ENCODE measurements at places on chromosomes 2 and 18.

DNA sequence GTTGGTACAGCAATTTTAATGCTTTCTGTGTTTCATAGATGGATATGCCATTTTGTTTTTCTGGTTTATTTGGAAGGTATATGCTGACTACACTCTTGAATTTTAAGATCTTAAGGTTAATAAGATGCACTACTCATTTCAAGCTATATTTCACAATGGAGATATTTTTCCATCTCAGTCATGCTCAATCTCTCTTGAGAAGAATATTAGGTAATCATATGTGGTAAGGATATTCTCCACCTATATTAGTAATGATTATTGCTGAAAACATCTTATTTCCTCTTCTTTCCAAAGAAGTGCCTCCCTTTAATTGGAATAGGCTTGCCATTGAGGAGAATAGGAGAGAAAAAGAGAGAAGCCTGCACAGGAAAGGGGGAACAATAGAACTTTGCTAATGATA lies 40.1 kb downstream of the EPB41L3 start:
- no peak for DNase-seq

DNA sequence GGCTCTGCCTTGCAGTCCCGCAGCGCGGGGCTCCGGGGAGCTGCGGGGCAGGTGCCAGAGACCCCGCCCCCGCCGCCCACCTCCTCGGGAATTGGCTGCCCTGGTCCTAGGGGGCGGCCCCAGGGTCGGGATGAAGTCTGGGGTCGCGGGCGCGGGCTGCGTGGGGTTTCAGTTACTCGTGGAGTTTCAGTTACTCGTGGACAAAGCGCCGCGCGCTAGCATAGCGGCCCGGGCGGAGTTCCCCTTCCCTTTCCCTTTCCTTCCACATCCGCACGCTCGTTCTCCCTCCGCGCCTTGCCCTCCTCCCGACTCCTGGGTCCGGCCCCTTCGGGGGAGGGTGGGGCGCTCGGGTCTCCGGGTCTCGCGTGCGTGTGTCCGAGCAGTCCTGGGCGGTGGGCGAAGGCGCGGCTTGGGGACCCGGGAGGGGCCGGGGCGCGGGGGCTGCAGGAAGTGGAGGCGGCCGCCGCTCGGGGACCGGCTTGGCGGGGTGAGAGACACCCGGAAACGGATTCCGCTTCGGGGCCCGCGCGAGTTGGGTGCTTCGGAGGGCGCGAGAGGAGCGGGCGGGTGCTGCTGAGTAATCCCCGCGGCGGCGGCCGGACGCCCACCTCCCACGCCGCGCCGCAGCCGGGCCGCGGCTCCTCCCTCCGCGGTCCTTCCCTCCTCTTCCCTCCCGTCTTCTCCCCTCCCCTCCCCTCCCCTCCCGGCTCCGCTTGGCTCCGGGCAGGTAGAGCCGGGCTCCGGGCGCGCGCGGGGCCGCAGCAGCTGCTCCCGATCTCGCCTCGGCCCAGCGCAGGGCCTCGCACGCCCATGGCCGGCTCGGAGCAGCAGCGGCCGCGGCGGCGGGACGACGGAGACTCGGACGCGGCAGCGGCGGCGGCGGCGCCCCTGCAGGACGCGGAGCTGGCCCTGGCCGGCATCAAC lies at the start of gene TTC39C:
Gene TTC39C (plus strand): TSS at position 693 of the 924 bp plus-strand sequence. CDS start 118 bp downstream, at position 811.
- DNase-seq = peak; percentile 82

- no peak for DNase-seq
Observed at GRCh38 chr2:110107092-110108079, 8.2 kb downstream of the MALL start.

- DNase-seq = no peak
Observed at GRCh38 chr2:42962508-42962953, 170.1 kb upstream of the HAAO start.

DNA sequence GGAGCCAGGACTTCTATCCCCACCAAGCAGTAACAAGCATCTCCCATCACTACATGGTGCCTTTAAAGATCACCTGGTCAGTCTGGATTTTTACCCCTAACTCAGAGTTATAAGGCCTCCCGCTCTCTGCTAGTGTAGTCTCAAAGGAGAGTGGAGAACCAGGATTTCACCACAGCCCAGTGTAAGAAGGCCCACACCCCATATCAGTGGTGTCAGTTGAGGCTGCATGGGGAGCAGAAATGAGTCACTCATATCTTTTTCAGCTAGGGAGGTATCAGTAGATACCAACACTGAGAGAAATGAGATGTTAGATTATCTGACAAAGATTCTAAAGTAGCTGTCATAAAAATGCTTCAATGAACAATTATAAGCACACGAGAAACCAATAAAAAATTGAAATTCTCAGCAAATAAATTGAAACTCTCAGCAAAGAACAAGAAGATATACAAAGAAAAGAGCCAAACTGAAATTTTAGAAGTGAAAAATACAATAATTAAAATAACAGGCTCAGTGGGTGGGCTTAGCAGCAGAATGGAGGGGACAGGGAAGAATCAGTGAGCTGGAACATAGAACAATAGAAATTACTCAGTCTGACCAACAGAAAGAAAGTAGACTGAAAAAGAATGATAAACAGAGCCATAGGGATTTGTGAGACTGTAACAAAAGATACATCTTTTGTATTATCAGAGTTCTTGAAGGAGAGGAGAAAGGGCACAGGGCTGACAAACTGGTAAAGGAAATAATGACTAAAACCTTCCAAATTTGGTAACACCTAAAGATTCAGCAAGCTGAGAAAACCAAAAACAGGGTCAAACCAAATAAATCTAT lies 257.7 kb downstream of the ANAPC1 start:
- no peak for DNase-seq

GRCh38 chr2:502831-503230 lies 174.4 kb downstream of the TMEM18 start:
- DNase-seq = no peak

- DNase-seq = no peak
Observed at GRCh38 chr2:100999995-101000394, 2.1 kb upstream of the RPL31 start.

- DNase-seq = no peak
Observed at GRCh38 chr2:160124571-160124970, 62.2 kb upstream of the PLA2R1 start.

DNA sequence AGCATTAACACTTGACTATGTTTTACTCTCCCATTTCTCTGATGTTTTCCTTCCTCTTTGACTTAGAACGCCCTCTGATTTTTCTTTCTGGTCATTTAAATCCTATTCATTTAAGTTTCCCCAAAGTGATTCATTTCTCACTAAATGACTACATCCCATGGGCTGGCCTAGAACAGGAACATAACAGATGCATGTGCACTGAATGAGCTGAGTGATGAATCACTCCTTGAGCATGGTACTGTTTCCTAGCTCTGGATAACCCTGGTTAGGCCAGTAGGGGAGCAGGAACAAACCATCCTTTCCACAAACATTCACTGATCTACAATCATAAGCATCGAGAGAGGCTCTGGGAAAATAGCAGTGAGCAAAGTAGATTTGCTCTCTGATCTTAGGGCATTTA lies 221.9 kb upstream of the SETBP1 start:
- no peak for DNase-seq

DNA sequence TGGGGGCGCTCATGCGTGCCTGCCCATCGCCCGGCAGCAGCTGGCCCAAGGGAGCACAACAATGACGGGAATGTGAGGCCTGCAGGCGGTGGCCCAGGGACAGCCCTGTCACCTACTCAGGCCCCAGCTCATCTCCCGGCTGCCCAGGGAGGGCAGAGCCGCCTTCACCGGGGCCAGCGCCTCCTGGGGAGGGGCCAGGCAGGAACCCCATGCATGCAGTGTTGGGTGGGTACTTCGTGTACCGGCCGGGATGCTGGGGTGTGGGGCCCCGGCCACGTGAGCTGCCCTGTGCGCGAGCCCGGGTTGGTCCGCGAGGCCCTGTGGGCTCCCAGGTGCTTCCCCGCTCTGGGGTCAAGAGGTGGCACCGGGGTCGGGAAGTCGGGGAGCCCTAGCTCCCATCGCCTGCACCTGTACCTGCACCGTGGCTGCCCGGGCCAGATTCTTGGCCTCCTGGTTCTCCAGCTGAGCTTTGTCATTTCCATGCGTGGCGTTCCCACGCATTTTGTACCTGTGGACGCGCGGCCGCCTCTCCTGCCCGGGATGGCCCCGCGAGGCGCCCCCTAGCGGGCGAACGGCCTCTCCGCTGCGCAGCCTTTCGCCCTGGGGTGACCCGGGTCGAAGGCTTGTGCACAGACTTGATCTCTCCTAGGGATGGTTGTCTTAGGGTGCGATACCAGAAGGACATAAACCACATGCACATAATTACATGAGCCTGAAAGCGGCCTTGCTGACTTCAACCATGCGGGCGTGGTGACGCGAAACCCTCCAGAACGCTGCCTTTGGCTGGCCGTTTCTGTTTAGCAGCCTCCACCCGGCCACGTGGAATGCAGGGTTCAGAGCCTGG lies 950 bp downstream of the KLHL30 start:
- DNase-seq = peak; percentile 30

- DNase-seq = no peak
Observed at GRCh38 chr2:46872902-46873603, 42.6 kb downstream of the MCFD2 start.

GRCh38 chr2:204604061-204604460 lies 58.8 kb downstream of the PARD3B start:
- no peak for DNase-seq

DNA sequence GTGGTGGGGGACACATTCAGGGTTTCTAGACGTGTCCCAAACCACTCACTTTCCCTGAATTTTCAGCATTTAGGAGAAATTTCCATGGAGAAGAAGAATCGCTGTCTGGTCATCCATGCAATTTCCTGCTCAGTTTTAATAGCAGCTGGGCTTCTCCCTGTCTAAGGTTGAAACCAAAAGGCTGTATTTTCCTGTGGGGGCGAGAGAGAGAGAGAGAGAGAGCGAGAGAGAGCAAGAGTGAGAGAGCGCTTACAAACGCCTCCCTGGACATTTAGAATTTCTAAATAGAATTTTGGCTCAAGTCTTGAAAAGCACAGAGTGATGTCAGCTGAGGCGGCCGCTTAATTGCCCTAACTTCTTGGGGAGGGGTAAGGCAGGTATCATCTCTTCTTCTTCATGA lies 110.8 kb downstream of the SETBP1 start:
- no peak for DNase-seq

DNA sequence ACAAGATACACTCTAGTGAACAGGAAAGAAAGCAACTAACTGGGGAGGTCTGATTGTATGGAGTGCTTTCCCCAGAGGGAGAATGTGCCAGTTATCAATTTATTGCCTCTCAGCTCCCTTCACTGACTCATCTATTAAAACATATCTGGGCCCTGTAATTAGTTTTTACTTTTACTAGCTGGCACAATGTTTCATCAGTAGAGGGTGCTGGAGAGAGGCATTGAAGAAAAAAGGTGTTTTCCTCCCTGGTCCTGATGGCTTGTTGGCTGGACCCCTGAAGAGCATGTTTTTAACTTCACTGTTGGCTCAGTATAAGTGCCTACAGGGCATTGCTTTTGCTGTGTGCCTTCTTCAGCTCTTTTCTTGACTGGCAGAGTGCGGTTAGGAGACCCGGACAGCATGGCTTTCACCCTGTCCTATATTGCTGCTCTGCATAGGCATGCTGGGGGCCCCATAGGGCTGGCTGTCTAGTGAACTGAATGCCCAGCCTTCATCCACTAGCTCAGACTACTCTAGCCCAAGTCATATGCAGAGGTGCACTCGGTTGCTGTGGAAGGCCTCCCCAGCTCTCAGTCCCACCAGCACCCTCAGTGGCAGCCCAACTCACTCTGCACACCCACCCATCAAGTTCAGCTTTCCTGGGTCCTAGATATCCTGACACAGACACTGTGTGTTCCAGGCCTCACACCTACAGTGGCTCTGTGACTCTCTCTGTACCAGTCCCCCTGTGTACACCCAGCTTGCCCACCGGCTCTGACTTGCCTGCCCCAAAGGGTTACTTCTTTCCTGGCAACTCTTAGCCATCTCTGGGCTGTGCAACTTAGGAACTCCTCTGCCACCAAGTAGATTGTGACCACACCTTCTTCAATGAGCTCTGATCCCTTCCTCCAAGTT lies 62.3 kb upstream of the ACYP2 start:
- DNase-seq = peak; percentile 22

GRCh38 chr18:26863122-26863879 lies 2.2 kb downstream of the AQP4 start:
- no peak for DNase-seq

GRCh38 chr18:9447334-9447733 lies 28.0 kb upstream of the RALBP1 start:
- no peak for DNase-seq

- DNase-seq = no peak
Observed at GRCh38 chr2:20983844-20984243, 60.0 kb downstream of the APOB start.

DNA sequence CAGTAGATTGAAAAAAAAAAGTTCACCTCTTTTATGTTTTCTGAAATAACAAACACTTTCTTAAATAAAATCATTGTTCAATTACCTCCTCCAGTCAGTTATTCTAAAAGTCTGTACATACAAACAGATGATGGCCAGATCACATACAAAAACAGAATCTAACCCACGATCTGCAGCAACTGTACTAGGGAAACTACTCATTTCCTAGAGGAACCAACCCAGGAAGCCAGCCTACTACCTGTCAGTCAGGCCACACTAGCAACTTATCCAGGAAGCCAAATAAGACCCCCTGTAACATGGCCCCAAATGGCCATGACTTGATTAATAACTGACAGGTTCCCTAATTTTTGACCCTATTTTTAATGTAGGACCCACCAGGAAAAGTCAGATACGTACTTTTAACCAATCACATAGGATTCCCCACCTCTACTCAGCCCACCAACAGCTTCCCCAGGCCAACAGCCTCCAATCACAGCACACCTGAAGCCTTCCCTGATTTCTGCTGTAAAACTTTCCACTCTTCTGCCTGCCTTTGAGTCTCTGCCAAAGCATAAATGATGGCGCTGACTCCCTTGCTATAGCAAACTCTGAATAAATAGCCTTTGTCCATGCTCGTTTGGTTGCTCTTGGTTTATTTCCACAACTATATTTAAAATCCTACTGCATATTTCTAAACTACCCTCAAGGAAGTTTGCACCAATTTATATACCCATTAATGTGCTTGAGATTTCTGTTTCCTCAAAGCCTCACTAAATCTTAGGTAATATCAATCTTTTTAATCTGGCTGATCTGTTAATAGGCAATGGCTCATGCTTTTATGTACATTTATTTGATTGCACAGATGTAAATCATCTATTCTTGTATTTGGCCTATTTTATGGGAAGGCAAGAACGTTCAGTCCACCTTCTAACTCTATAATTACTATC lies 486.4 kb downstream of the FBXO15 start:
- no peak for DNase-seq

DNA sequence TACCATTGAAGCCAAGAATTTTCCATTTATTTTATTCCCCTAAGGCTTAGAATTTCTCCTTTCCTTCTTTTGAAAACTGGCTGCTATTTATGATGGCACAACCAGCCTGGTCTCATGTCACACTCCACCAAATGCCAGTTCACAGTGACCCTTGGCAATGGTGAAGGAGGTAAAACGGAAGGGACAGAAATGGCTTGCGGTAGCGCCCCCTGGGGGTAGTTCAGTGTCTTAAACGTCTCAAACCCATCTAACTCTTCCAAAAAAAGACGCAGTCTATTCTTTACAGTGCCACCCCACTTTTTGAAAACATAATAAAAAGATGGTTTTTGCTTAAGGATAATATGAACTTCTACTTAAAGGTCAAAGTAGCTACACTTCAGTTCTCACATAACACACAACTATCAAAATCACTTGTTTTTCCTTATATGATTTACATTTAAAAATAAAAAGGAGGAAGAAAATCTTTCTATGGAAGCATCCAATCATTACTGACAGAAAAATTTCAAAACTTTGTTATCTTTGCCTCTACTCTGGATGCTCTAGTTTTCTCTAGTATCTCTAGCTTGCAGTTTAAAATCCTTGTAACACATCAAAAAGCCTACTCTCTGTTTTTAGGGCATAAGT lies 28.0 kb downstream of the PNO1 start:
- peak; percentile 63 for DNase-seq
